ENCODE measurements at places on chromosomes 6 and 20. TPM values are rescaled to one million over a fixed set of nuclear protein-coding genes. Genes with fewer than 3 reads are reported as not detected.

GRCh38 chr20:44743916-44744655 is 1.6 kb upstream of the KCNK15 start:
- DNase-seq: no peak

DNA sequence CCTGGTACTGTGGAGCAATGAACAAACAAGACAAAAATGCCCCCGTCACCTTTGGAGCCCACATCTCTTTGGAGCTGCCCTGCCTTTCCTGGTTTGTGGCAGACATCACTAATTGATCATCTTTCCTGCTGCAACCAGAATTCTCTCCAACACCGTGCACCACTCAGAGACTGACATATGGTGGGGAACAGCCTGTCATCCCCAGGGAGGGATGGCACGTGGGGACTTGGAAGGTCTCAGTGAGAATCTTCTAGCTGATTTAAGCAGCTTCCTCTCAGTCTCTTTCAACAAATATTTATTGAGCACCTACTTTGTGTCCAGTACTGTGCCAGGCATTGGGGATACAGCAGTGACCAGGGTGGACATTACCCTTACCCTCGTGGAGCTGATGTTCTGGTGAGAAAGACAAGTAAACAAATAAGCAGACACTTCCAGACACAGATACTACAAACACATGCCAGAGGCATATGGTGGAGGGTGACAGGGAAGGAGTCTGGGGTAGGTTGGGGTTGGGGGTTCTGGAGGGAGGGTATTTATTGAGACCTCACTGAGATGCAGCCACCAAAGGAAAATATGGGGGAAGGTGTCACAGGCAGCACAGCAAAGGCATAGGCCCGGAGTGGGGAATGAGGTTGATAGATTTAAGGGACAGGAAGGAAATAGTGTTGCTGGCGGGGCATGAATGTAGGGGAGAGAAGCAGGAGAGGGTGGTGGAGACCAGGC is 82.3 kb downstream of the CEBPB start:
- DNase-seq: no peak

- DNase-seq: no peak
Observed at GRCh38 chr6:13186861-13187260, 141.5 kb downstream of the TBC1D7 start.

The RAET1E gene
- total RNA-seq: 0.23 TPM

DNA sequence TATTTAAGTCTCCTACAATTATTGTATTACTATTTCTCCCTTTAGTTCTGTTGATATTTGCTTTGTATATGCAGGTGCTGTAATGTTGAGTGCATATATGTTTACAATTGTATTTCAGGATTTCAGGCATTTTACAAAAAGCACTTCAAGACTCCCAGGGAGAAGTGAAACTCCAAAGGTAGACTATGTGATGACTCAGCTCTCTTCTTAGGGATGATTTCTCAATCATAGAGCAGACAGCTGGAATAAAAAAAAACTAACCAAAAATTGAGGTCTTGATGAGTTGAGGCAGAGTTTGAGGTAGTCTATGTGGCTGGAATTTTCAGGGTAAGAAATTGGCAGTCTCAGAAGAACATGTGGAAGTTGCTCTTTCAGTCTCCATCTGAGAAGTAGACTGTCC is 786.1 kb downstream of the TFAP2A start:
- DNase-seq: no peak

GRCh38 chr6:92176666-92177065 is 1242.7 kb downstream of the EPHA7 start:
- DNase-seq: no peak

DNA sequence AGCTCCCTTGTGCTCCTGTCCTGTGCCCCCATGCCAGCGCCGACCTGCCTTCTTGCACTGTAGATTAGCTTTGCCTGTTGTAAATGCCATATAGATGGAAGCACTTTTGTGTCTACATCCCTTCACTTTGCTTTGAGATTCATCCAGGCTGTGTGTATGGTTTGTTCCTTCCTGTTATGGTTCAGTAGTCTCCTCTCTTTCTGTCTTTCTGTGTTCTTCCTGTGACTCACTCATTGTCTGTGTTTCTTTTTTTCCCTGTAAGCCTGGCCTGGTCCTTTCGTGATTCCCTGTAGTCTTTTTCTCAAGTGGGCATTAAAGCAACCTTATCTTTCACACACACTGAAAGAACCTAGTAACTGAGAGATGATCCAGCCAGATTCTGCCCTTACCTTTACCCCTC is 66.6 kb downstream of the JARID2 start:
- no peak for DNase-seq

The APOM gene
- total RNA-seq: 6.8 TPM

All from prostate gland (tissue), 2 donors.